ENCODE measurements at places on chromosomes 1 and 21. TPM values are rescaled to one million over a fixed set of nuclear protein-coding genes. Genes with fewer than 3 reads are reported as not detected.

The ZNF593OS gene
- not detected for total RNA-seq

The OPTC gene
- not detected for total RNA-seq

The SYT6 gene
- not detected for total RNA-seq

The C1orf94 gene
- total RNA-seq = not detected

The RGS13 gene
- not detected for total RNA-seq

The FAM72B gene
- total RNA-seq = 1.3 TPM

The KRTAP21-2 gene
- total RNA-seq = not detected

The OR10J1 gene
- total RNA-seq = not detected

The GJA8 gene
- not detected for total RNA-seq

The FAM72C gene
- 2.6 TPM for total RNA-seq

GRCh38 chr21:18369115-18369514, 34.5 kb downstream of the TMPRSS15 start:
- DNase-seq = no peak

GRCh38 chr21:14900058-14900457, 164.7 kb downstream of the NRIP1 start:
- peak; percentile 59 for DNase-seq

GRCh38 chr1:233707153-233707879, 93.4 kb downstream of the KCNK1 start:
- no peak for DNase-seq

GRCh38 chr1:30888391-30888790, 20.2 kb downstream of the SDC3 start:
- peak; percentile 88 for DNase-seq

DNA sequence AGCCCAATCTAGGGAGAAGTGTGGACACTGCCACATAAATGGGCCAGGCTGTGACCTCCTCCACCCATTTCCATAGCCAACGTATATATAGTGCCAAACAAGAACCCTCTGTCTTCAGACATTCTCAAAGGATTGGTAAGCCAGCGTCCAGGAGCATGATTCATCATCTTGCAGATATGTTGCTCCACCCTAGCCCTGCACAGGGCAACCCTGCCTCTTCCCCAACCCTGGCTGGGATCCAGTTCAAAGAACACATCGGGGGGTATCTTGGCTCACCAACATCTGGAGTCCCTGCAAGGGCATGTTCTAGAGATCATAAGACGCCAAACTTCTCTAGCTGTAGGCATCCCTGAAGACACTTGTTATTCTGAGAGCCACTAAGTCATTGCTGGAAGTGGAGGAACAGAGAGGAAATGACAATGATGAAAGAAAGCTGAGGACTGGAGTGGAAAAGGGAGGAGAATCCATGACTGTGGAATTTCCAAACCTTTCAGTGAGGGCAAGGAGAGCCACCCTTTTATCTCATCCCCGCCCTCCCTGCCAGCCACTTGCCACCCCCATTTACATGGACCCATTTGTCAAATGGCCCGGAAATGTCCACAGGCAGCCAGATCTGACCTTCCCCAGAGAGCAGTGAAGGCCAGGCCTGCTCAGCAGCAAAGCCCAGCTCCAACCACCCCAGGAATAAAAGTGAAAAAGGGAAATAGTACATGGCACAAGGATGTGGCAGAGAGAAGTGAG, 144.1 kb upstream of the CTTNBP2NL start:
- DNase-seq = peak; percentile 49

- DNase-seq = no peak
These were observed 97.2 kb upstream of the DPYD start for GRCh38 chr1:98018074-98018473.

DNA sequence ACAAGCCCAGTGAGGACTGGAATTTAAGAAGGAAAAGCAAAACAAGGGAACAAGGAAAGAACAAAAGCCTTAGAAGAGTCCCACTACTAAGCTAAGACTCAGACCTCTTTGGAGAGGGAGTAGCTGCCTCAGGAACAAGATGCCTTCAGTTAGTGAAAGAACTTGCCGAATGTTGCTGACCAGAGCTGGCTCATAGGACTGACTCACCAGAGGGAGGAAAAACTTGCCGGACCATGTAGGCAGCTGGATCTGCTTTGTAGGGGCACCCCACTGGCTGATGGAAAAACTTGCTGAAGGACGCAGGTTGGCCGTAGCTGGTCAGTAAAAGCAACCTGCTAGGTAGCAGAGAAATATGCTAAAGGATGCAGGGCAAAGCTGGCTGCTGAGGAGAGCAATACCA, 15.3 kb upstream of the ZSWIM5 start:
- no peak for DNase-seq

- DNase-seq = peak; percentile 28
These were observed 33.9 kb downstream of the EIF2D start for GRCh38 chr1:206578068-206578977.

GRCh38 chr1:61175976-61176375, 93.6 kb downstream of the NFIA start:
- no peak for DNase-seq

- DNase-seq = no peak
These were observed 116.7 kb downstream of the CDC7 start for GRCh38 chr1:91617285-91617765.

DNA sequence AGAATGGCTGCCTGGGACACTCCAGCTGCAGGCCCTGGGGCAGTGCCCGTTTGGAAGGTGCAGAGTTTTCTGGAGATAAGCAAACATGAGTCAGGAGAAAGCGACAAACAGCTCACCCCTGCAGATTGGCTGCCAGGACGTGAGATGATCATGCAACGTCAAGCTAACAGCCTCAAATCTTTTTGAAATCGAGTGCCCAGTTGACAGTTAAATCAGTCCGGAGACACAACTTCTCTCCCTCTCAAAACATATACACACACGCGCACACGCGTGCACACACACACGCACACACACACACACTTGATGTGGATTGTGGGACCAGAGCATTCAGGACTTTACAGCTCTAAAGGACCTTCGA, 49.4 kb downstream of the TENT5C start:
- DNase-seq = no peak

- peak; percentile 54 for DNase-seq
These were observed 108.3 kb downstream of the HIVEP3 start for GRCh38 chr1:41810446-41810845.

- DNase-seq = peak; percentile 58
These were observed 33.3 kb upstream of the KCNE1 start for GRCh38 chr21:34545079-34545884.

- DNase-seq = no peak
These were observed 782 bp upstream of the SDE2 start for GRCh38 chr1:225999912-226000337.

DNA sequence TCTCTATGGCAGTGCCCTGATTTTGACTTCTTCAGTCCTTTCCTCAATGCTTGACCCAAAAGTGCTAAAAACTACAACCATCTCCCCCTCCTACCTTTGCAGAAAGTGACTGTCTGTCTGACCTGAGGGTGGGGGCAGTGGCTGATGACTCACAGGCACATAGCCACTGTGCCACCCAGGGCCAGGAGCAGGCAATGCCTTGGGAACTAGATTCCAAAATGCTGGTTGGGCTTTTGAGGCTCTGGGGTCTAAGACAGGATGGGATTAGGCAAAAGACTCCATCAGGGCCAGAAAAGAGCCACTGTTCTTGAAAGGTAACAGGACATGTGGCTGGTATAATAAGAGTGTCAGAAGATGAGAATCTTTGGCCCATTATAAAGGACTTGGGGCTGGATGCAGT, 129.5 kb upstream of the KIAA0040 start:
- DNase-seq = no peak

DNA sequence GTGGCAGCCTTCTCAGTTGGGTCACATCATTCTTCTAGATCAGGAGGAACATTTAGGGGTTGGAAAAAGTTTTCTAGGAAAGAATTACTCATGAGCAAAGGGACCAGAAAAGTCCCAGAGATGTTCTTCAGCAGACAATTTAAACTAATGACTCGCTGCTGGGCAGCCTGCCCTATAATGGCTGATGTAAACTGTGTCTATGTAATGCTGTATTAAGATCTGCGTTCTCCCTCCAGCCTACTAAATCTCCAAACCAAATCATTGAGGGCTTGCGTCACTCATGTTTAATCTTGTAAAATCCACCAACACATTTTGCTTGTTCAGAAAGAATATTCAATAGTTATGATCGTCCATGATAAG, 92.1 kb downstream of the LRRC8C start:
- peak; percentile 75 for DNase-seq

- no peak for DNase-seq
These were observed 938.1 kb downstream of the TTLL7 start for GRCh38 chr1:83060651-83061390.

GRCh38 chr1:193568512-193568911, 382.1 kb upstream of the B3GALT2 start:
- DNase-seq = no peak

DNA sequence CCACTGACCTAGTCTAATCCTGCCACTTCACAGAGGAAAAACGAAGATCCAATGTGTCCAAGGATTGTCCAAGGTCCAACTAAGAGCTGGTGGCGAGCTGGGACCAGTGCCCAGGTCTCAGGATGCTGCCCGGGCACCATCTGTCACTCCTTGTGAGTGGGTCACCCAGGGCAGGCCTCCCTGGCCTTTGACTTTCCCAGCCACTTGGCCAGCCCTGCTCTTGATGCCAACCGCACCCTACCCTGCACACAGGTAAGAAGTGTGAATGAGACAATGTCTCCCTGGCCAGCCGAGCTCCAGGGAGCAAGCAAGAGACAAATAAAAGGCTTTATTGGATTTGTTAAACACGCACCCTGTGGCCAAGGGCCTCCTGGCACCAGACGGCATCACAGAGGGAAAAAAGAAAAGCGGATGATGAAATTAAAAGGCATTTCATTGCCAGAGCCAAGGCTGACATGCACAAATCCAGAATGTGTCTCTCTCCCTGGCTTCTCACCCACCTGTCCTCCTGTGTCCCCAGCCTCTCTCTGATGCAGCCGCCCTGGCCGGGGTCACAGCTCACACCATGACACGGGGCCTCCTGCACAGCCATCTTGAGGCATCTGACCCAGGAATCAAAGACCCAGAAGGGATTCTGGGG, 72.8 kb downstream of the CAMK2N1 start:
- DNase-seq = no peak

GRCh38 chr1:84972377-84972987, 24.4 kb downstream of the MCOLN2 start:
- DNase-seq = peak; percentile 7

- no peak for DNase-seq
These were observed 42.2 kb downstream of the RAP1GAP start for GRCh38 chr1:21626921-21627339.

DNA sequence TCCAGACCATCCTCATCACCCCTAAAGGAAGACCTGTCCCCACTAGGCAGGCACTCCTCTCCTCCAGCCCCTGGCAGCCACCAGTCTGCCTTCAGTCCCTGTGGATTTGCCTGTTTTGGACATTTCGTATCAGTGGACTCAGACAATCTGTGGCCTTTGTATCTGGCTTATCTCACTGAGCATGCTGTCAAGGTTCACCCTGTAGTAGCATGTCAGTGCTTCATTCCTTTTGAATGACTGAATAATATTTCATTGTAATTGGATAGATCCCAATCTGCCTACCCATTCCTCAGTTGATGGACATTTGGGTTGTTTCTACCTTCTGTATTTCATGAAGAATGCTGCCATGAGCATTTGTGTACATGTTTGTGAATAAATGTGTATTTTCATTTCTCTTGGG, 32.9 kb upstream of the RNF187 start:
- no peak for DNase-seq

- DNase-seq = no peak
These were observed 218.8 kb downstream of the NTNG1 start for GRCh38 chr1:107359472-107360241.

DNA sequence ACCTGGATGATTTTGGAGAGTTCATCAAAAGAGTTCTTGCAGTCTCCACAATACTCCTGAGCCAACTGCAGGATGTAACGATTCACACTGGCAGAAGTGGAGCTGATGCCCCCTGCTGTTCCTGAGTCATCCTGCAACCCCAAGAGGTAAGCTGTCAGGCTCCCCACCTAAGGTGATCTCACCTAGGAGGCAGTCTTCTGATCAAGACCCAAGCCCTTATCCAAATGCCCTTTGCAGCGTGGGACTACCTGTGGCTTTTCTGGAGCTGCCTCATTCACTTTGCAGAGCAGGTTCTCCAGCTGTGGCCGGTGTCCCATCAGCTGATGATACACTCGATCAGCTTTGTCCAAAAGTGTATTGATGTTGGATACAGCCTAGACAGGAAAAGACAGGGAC, 96.4 kb downstream of the UBR4 start:
- DNase-seq = peak; percentile 16

DNA sequence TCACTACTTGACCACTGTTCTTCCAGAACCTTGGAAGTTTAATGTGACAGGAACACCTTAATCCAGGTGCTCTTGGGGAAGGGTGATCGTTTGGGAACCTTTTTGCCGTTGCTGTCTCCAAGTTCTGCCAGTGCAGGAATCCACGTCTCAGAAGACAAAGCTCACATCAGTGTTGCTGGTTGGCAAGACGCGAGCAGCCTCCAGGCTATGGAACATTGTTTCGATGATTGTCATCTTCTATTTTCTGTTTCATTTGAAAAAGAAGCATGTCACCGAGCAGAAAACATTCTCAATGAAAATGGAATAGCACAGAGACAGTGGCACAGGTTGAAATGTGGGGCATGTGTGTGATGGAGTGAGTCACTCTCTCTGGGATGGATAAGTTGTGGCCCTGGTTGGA, 11.7 kb downstream of the STUM start:
- no peak for DNase-seq

Data from HFFc6 (cell line).